ENCODE measurements at places on chromosomes 4 and X. TPM values are rescaled to one million over a fixed set of nuclear protein-coding genes. Genes with fewer than 3 reads are reported as not detected.

The PAGE2 gene
- total RNA-seq: not detected

The NAP1L2 gene
- 2.5 TPM for total RNA-seq

The MND1 gene
- 15.2 TPM for total RNA-seq

The WDR44 gene
- 9.3 TPM for total RNA-seq

The SGCB gene
- 23.6 TPM for total RNA-seq

The HPSE gene
- 87.8 TPM for total RNA-seq

- peaks cover 17% of the 10 kb centered on the region for H3K36me3 ChIP-seq
- no peak for DNase-seq
- H3K4me3 ChIP-seq: no peak overlapping the region
- H3K4me1 ChIP-seq: no peaks in the 10 kb centered on the region
- no peaks in the 10 kb centered on the region for H3K27me3 ChIP-seq
Measured at GRCh38 chr4:101183221-101183620, 164.1 kb downstream of the PPP3CA start.

- no peak for DNase-seq
- no peaks in the 10 kb centered on the region for H3K4me1 ChIP-seq
- no peaks in the 10 kb centered on the region for H3K27me3 ChIP-seq
- H3K36me3 ChIP-seq: no peaks in the 10 kb centered on the region
Measured at GRCh38 chr4:72857216-72857615, 212.3 kb downstream of the COX18 start.

The GNRHR gene
- total RNA-seq: not detected

The MAGEE2 gene
- not detected for total RNA-seq

- peaks cover 5% of the 10 kb centered on the region for H3K4me1 ChIP-seq
- H3K36me3 ChIP-seq: no peaks in the 10 kb centered on the region
- no peak for DNase-seq
- no peaks in the 10 kb centered on the region for H3K27me3 ChIP-seq
Measured at GRCh38 chr4:142416121-142416520, 430.0 kb downstream of the INPP4B start.

The RBMXL3 gene
- total RNA-seq: not detected

- H3K27me3 ChIP-seq: no peaks in the 10 kb centered on the region
- H3K4me1 ChIP-seq: no peaks in the 10 kb centered on the region
- H3K27ac ChIP-seq: no peak overlapping the region
- no peak overlapping the region for H3K4me3 ChIP-seq
Measured at GRCh38 chrX:38816155-38816554, 14.9 kb downstream of the MID1IP1 start.

DNA sequence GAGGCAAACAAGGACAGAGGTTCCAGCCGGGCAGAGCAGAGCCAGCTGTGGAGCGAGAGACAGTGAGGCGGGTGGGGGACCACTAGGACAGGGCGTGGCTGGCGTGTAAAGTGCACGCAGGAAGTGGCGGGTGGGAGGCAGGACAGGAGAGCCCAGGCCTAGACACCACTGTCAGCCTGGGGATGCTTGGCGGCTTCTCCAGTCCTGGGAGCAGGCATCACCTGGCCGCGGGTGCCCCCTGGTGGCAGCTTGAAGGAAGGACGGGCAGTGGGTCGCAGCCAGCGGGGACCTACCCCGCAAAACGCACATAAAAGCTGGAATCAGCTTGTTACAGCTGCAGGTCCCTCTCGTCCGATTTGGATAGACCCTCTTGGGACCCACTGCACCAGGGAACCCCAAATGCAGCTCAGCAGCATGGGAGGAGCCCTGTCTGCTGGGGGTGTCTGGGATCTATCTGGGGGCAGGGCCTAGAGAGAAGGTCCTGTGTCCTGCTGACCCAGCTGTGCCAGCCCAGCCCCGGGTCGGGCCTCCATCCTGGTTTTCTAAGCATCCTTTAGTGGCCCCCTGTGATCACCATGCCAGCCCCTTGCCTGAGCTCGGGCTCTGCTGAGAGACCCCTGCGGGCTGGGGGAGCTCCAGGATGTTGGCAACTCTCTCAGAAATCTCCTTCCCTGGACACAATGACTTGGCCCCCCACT lies 57.7 kb downstream of the WFS1 start:
- no peaks in the 10 kb centered on the region for H3K4me1 ChIP-seq
- no peaks in the 10 kb centered on the region for H3K36me3 ChIP-seq
- no peak overlapping the region for H3K4me3 ChIP-seq
- peaks cover 15% of the 10 kb centered on the region for H3K27me3 ChIP-seq
- peak; percentile 89 for DNase-seq

- H3K4me3 ChIP-seq: no peak overlapping the region
- no peaks in the 10 kb centered on the region for H3K36me3 ChIP-seq
- H3K27ac ChIP-seq: peak overlapping the region; percentile 42
- no peaks in the 10 kb centered on the region for H3K27me3 ChIP-seq
Measured at GRCh38 chrX:136689436-136689835, 41.5 kb downstream of the CD40LG start.

The SCOC gene
- 58.0 TPM for total RNA-seq

The TMEM35A gene
- 3.0 TPM for total RNA-seq

The CXorf49 gene
- not detected for total RNA-seq

- H3K36me3 ChIP-seq: no peaks in the 10 kb centered on the region
- DNase-seq: no peak
- no peak overlapping the region for H3K4me3 ChIP-seq
Measured at GRCh38 chrX:70336767-70337166, 46.9 kb downstream of the KIF4A start.

GRCh38 chrX:147741776-147742175 lies 169.9 kb upstream of the FMR1 start:
- H3K4me3 ChIP-seq: no peak overlapping the region
- no peaks in the 10 kb centered on the region for H3K36me3 ChIP-seq
- DNase-seq: no peak
- H3K4me1 ChIP-seq: no peaks in the 10 kb centered on the region

GRCh38 chr4:83231620-83232076 lies 53.0 kb downstream of the COQ2 start:
- H3K4me3 ChIP-seq: no peak overlapping the region
- no peaks in the 10 kb centered on the region for H3K27me3 ChIP-seq
- H3K27ac ChIP-seq: no peak overlapping the region
- H3K36me3 ChIP-seq: no peaks in the 10 kb centered on the region
- DNase-seq: no peak

- H3K36me3 ChIP-seq: no peaks in the 10 kb centered on the region
- peaks cover 13% of the 10 kb centered on the region for H3K27me3 ChIP-seq
- H3K4me1 ChIP-seq: peaks cover 6% of the 10 kb centered on the region
- no peak overlapping the region for H3K27ac ChIP-seq
- H3K4me3 ChIP-seq: no peak overlapping the region
Measured at GRCh38 chr4:84432713-84433112, 66.4 kb downstream of the NKX6-1 start.

- no peaks in the 10 kb centered on the region for H3K27me3 ChIP-seq
- DNase-seq: no peak
- H3K4me3 ChIP-seq: no peak overlapping the region
- no peaks in the 10 kb centered on the region for H3K36me3 ChIP-seq
- H3K4me1 ChIP-seq: no peaks in the 10 kb centered on the region
Measured at GRCh38 chr4:34181311-34181841, 2062.9 kb downstream of the ARAP2 start.

GRCh38 chrX:46704767-46705386 lies 54.0 kb downstream of the SLC9A7 start:
- H3K27ac ChIP-seq: no peak overlapping the region
- no peak overlapping the region for H3K4me3 ChIP-seq
- H3K4me1 ChIP-seq: no peaks in the 10 kb centered on the region
- no peak for DNase-seq

The F11 gene
- total RNA-seq: 1.0 TPM
